ENCODE measurements at places on chromosomes 6 and 20.
A peak's percentile ranks its signal among the peaks of the same experiment; 100 is the strongest.

DNA sequence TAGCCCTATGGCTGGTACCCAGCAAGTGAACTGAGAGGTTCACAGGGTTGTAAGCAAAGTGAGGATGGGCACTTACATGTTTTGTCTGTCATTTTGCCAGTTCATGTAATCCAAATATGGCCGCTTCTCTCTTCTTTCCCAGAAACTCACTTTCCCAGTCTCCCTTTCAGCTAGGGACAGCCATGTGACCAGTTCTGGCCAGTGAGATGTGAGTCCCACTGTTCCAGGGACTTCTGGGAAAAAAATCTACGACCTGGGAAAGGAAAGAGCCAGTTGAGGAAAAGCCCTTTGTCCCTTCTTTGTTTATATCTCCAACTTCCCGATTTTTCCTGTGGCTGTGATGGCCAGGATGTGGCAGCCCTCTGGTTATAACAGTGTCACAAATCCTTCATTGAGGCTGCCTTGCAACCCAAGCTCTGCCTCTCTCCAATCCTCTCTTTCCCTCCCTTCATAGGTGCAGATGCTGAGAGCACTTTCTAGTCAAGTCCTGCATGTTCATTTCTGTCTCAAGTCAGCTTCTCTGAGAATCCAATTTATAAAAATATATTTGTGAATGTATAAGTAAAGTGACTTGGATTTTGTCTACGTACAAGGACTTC lies 148.6 kb upstream of the ZFP64 start:
- DNase-seq, result no peak

DNA sequence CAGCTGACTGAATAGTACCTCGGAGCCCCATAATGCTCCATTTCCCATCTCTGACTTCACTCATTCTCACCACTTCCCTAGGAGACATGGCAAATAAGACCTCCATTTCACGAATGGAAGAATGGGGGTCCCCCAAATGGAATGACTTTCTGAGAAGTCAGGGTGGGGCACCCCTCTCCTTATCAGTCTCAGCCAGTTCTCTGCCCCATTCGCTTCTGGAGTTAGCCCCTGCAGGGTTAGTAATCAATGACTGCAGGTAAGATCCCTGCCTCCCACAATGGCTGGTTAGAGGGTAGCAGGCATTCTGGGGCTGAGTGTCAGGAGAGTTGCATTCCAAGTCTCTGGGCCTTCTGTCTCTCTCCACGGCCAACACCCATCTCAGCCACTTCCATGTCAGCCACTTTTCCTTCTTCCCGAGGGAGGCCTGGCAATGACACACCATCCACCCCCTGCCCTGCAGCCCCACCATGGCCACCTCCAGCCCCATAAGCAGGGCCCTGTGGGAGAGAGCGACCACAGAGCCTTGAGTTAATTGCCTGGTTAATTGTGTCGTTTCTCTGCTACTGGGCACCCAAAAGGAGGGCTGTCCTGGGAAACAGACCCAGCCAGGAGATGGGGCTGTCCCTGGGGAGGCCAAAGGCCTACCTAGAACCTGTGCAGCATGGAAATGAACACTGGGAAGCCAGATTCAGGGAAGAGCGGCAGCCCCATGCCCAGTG lies 13.4 kb downstream of the CCDC167 start:
- DNase-seq, result no peak

DNA sequence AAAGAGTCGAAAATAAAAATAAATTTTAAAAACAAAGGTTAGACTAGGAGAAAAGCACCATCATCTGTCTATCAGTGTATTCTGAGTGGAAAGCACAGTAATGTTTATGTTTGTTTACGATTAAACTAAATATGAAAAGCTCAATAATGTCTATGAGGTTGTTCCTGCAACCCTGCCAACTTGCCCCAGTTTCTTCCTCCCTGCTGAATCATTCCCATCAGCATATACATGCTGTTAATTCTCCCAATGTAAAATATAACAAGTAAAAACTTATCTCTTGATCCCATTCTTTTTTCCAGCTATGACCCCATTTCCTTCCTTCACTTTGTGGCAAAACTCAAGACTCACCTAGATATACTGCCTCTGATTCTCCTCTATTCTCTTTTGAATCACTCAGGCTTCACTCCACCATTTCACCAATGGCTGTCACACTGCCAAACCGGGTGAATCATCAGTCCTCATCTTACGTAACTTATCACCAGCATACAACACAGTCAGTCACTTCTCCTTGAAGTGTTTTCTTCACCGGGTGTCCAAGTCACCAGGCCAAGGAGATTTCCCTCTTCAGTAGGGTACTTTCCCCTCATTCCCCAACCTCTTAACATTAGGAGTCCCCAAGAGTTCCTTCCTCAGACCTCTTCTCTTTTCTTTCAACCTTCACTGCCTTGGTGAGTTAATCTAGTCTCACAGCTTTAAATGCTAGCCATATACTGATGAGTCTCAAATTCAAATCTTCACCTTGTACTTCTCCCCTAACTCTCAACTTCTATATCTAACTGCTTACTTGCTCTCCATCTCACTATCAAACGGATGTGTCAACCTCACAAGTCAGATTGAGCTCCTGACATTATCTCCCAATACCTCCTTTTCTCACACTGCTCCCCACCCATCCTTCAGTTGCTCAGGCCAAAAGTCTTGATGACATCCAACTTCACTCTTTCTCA lies 6.2 kb downstream of the TMEM242 start:
- DNase-seq, result no peak

GRCh38 chr20:49671433-49671832 lies 42.2 kb downstream of the B4GALT5 start:
- DNase-seq, result no peak

DNA sequence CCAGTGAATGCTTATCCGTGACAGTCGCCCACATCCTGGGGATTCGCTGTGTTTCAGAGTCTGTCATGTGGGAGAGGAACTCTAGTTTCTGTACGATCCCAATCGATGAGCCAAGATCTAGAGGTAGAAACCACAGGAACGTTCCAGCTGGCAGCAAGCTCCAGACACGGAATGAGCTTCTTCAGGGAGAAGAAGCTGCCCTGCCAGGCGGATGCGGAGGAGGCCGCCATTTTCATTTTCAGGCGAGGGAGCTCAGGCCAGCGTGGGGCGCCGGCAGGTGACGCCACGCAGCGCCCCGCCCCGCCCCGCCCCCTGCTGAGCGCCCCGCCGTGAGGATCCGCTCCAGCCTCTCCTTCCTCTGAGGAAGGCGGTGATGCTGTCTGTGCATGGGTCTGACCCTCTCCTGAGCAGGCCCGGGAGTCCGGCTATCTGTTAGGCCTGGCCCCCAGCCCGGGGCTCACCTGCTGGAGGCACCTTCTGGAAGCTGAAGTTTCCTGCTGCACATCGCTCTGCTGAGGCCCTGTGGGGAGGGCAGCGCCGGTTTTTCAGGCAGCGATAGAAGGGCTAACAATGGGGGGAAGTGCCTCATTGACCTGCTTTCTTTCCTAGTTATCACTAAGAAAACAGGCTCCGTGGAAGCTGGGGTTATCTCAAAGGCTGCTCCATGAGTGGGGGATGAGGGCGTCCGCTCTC lies 147.5 kb downstream of the ERMARD start:
- no peak for DNase-seq

GRCh38 chr6:35498422-35499067 lies 1.7 kb upstream of the TEAD3 start:
- DNase-seq, result no peak

- DNase-seq, result no peak
Observed at GRCh38 chr6:105569706-105570105, 166.8 kb upstream of the PREP start.

- no peak for DNase-seq
Observed at GRCh38 chr6:95266537-95267258, 310.6 kb upstream of the MANEA start.

- DNase-seq, result no peak
Observed at GRCh38 chr6:12661432-12662089, 55.0 kb upstream of the PHACTR1 start.

GRCh38 chr6:38269461-38270172 lies 370.1 kb downstream of the BTBD9 start:
- DNase-seq, result no peak

GRCh38 chr20:63009988-63010769 lies 3.4 kb upstream of the BHLHE23 start:
- DNase-seq, result peak; percentile 48

DNA sequence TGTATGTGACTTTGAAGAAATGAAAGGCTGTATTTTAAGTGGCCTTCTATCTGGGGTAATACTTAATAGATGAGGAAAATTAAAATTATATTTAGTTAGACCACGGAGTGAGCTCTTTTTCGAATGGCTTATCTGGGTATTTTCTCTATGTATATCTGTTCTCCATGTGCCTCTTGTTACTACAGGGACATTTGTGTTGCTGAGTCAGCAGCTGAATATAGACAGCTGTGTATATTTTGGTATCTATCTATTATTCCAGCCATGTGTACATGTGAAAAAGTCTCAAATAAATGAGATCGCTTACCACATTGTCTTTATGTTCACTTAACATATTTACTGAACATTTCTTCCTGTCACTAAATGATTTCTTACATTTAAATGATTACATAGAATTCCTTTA lies 57.2 kb downstream of the TMEM200A start:
- no peak for DNase-seq

DNA sequence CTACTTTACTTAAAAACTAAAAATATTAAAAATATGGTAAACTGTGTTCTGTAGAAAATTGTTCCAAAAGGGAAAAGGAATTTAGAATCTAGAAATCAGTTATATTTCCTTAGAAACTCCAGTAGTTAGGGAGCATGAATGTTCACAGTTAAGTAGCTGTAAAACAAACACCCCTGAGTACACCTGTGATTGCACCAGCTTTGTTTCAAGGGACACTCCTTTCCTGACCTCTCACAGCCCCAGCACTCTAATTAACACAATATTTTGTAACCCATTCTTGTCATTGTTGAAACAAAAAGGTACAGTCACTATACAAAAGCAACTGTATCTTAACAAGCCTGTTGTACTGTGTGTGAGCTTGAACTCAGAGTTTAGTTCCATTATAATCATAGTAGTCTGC lies 72.3 kb downstream of the NCOA7 start:
- no peak for DNase-seq

DNA sequence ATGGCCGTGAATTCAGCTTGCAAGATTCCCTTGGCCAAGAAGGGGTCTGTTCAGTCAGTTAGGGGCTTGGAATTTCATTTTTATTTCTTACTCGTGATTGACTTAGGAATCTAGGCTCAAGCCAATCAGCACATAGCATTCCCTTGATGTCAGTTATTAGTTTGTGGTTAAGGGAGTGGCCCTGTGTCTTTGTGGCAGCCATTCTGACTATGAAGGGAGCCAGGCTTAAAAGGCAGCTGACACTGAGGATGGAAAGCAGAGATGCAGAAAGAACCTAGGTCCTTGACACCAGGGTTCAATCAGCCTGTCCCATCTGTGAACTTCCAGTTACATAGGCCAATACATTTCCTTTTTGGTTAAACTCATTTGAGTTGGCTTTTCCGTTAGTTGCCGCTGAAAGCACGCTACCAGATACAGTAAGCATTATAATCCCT lies 48.1 kb downstream of the MCUR1 start:
- no peak for DNase-seq

DNA sequence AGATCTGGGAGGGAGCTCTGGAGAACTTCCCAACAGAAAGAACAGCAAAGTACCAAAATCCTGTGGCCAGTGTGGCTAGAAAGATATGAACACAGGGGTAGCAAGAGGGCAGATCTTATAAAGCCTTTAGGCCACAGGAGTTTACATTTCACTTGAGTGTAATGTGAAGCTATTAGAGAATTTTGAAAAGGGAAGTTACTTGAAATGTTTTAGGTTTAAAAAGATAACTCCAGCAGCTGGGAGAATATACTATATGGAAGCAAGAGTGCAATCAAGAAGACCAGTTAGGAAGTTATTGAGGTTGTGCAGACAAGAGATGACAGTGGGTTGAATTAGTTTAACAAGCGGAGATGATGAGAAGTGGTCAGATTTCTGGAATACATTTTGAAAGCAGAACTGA lies 7.9 kb downstream of the SUPT3H start:
- no peak for DNase-seq

DNA sequence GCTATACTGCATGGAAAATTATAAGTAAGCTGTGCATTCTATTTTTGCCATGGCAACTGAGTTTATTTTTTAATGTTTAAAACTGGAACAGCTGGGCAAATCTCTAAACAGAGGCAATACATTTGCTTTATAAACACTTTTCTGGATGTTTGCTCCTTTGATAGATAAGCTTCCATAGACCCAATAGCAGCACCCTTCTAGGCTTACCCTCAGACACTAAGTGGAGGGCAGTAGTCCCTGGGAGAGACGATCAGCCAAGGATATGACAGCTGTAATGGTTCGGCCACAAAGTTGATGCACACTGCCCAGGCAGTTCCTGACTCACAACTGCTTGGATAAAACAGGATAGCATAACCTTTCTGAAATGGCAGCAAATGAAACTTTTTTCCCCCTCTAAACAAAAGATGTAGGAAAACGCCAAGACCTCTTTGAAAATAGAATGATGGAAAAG lies 8.5 kb upstream of the MRPS10 start:
- DNase-seq, result no peak

GRCh38 chr20:24235296-24236175 lies 233.9 kb upstream of the SYNDIG1 start:
- no peak for DNase-seq

GRCh38 chr6:132888701-132889100 lies 74.3 kb downstream of the RPS12 start:
- DNase-seq, result no peak

DNA sequence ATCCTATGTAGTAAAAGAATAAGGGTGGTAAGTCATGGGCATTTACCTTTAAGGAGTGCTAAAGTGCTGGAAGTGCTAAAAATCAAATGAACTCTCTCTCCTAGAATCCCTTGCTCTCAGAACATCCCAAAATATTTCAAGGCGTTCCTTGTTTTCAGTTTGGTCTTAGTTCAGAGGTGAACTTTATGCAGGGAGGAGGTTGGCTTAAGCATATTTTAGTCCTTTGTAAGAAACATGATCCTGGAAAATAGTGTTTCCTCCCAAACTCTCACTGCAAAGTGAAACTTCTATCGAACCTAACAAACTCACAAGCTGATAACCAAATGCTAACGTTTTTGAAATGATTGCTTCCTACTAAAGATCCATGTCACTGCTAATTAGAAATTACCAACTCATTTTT lies 231.4 kb downstream of the FOXC1 start:
- no peak for DNase-seq

GRCh38 chr6:125888989-125889656 lies 67.4 kb upstream of the HINT3 start:
- peak; percentile 13 for DNase-seq

GRCh38 chr20:15220009-15220656 lies 882.7 kb upstream of the FLRT3 start:
- no peak for DNase-seq

GRCh38 chr6:26743157-26743821 lies 83.7 kb upstream of the ZNF322 start:
- no peak for DNase-seq

DNA sequence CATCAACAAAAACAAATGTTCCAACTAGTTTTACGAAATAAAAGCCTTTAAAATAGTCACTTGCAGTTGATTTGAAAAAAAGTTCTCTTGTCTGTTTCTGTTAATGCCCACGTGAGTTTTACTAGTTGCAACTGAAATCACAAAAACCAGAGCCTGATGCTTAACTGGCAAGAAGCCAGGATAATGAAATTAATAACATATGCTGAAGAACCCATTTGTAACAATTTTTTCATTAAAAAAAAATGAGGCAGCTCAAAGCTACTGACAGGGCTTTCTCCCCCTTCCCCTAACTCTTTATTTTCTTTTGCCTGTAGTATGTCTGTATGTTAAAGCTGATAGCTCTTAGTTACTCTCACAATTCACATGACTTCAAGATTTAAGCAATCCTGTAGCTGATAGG lies 132.7 kb upstream of the EYA4 start:
- DNase-seq, result no peak

- peak; percentile 14 for DNase-seq
Observed at GRCh38 chr6:45923831-45924391, 91.7 kb downstream of the CLIC5 start.
